ENCODE measurements at places on chromosomes 11 and 22.

GRCh38 chr22:23495614-23496444, 84.3 kb downstream of the IGLL1 start:
- DNase-seq = no peak
- H3K4me1 ChIP-seq = no peaks in the 10 kb centered on the region
- no peak overlapping the region for H3K27ac ChIP-seq
- no peak overlapping the region for H3K4me3 ChIP-seq
- no peaks in the 10 kb centered on the region for H3K36me3 ChIP-seq
- no peaks in the 10 kb centered on the region for H3K27me3 ChIP-seq

DNA sequence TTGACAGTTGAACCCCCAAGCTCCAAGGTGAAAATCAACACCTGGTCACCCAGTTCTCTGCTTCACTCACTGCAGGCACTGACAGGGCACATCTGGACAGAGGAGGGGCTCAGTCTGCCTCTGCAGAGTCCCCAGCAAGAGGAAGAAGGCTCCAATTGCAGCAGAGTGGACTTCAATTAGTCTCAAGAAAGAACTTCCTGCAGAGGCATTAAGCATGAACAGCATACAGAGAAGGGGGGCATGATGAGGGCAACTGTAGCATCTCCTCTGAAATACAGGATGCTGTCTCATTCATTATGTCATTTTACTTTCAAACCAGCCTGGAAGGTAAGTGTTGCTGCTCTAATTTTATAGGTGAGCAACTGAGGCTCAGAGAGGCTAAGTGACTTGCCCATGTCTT, 11.1 kb downstream of the GDPD5 start:
- no peak for DNase-seq
- H3K27me3 ChIP-seq = no peaks in the 10 kb centered on the region
- no peak overlapping the region for H3K4me3 ChIP-seq
- H3K36me3 ChIP-seq = peaks cover 7% of the 10 kb centered on the region
- H3K4me1 ChIP-seq = no peaks in the 10 kb centered on the region

DNA sequence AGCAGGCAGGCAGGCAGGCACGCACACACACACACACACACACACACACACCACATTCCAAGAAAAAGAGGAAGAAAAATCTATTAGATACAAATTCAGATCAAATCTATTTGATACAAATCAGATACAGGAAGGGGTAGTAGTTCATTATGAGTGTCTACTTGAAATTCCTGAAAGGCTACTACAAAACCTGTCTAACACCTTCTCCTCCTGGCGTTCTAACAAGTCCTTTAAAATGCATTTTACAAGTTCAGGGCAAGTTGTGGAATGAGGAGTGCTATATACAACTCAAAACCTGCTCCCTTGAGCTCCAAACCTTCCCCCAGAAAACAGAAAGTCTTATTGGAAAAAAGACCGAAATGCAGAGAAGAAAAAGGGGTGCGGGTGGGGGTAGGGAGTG, 476 bp downstream of the ARHGAP32 start:
- no peaks in the 10 kb centered on the region for H3K4me1 ChIP-seq
- H3K27ac ChIP-seq = no peak overlapping the region
- no peaks in the 10 kb centered on the region for H3K27me3 ChIP-seq
- no peaks in the 10 kb centered on the region for H3K36me3 ChIP-seq
- H3K4me3 ChIP-seq = no peak overlapping the region

GRCh38 chr11:118638726-118639125, 31.3 kb downstream of the PHLDB1 start:
- H3K36me3 ChIP-seq = no peaks in the 10 kb centered on the region
- H3K4me1 ChIP-seq = peaks cover 26% of the 10 kb centered on the region
- H3K27ac ChIP-seq = no peak overlapping the region
- no peak for DNase-seq

DNA sequence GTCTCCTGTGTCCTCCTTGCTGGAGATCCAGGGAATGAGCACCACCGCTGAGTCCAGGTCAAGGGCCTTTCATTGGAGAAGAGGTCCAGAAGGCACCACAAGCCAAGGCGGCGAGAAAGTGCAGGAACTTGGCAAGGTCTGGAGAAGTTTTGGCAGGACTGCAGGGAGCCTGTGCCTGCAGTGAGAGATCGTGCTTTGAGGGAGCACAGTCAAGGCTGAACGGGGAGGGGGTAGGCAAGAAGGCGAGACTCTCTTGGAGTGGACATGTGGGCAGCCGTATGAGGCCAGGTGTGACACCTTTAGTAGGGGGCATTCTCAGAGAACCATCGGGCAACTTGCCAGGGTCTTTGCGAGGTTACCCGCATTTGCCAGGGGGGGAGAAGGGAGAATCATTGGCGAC, 30.5 kb downstream of the LRRC10B start:
- no peak for DNase-seq
- no peak overlapping the region for H3K4me3 ChIP-seq
- peaks cover 32% of the 10 kb centered on the region for H3K27me3 ChIP-seq
- no peak overlapping the region for H3K27ac ChIP-seq
- H3K36me3 ChIP-seq = no peaks in the 10 kb centered on the region

GRCh38 chr22:23608583-23608982, 23.5 kb downstream of the DRICH1 start:
- H3K27me3 ChIP-seq = no peaks in the 10 kb centered on the region
- no peak overlapping the region for H3K27ac ChIP-seq
- no peaks in the 10 kb centered on the region for H3K4me1 ChIP-seq
- no peaks in the 10 kb centered on the region for H3K36me3 ChIP-seq

Measured in tibial nerve (tissue), 4 donors.